DMS153 (cell line): ENCODE measurements at places on chromosomes 5 and 9.
A peak's percentile ranks its signal among the peaks of the same experiment; 100 is the strongest.

DNA sequence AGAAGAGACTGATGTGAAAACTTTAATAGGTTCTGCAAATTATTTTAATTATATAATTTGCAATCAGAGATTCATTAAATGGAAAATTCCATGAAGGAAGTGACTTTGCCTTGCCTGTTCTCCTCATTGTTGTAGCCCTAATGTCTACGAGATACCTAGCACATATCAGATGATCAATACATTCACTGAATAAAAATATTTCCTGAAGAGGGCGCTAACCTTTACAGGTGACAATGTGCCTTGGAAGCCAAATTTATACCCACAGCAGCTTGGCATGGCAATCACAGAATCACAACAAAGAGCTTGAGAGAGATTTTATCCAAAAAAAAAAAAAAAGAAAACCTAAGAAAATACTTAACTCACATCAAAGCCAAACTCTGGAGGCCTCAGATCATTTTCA is 17.4 kb downstream of the HAUS6 start:
- DNase-seq: peak; percentile 1

GRCh38 chr5:18483451-18483850 is 849.2 kb downstream of the TAF11L14 start:
- DNase-seq: no peak

DNA sequence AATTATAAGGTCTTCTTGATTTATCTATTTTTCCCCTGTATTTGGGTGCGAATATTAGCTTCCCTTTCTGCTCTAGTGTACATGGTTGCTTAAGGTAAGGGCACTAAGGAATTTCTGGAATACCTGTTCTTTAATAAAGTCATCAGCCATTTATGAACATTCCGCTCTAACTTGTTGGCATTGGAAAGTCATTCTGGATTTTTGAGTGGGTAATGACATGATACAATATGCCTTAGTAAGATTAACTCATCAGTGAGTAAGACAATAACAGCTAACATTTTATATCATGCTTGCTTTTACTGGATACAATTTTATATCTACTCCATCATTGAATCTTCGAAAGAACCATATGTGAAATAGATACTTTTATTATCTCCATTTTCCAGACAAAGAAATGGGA is 196.1 kb downstream of the ARRDC3 start:
- no peak for DNase-seq

- DNase-seq: no peak
Measured at GRCh38 chr5:15215056-15215455, 284.9 kb upstream of the FBXL7 start.

DNA sequence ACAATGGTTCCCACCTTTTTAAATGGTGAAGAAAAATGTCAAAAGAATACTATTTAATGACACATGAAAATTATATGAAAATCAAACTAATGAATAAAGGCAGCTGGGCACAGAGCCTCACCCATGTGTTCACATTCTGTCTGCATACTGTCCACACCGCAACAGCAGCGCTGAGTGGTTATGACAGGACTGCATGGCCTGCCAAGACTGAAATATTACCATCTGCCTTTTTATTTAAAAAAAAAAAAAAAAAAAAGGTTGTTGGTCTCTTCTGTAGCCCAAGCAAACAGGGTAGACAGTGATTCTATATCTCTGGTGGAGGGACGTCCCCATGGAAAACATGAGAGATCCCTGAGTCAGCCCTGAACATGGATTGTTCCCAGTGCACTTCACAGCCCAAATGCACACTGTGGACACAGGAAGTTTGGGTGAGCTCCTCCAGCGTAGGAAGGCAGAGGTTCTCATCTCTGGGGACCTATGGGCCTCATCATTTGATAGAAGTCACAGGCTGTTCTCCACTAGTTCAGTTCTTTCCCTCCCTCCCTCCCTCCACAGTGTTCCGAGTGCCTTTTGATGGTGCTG is 44.9 kb upstream of the SHC3 start:
- DNase-seq: no peak

GRCh38 chr9:128995791-128996190 is 32.3 kb downstream of the SH3GLB2 start:
- DNase-seq: no peak

GRCh38 chr5:110738503-110738811 is 350 bp upstream of the SLC25A46 start:
- DNase-seq: no peak

GRCh38 chr9:89902450-89903140 is 297.8 kb downstream of the GADD45G start:
- no peak for DNase-seq

DNA sequence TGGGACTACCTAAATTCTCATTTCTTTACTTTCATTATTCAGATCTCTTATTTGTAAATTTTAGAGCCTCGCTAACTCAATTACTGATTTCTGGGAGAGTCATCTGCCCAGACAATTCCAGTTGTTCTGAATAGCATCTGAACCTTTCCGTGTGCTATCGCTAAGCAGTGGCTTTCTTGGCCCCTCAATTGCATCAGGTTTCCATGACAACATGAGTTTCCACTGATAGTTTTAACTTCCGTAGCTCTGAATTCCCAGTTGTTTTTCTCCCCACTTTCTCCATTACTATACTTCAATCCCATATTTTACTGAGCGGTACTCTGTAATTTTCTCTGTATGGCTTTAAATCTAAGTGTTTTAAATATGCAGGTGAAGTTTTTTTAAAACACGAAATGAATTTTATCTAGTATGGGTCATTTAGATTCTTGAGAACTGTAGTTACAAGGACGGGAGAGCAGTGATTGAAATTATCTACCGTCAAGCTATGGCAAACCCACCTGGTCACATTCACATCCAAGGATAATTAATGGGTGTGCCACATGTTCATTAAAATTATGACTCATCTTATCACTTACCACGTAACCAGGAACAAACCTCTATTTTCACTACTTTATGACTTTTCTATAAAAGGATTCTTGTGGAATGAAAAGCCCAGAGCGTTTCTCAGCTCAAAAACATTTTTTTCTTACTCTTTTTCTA is 223.5 kb upstream of the PCSK5 start:
- DNase-seq: no peak

- no peak for DNase-seq
Measured at GRCh38 chr9:71896761-71897160, 14.2 kb downstream of the ABHD17B start.

- DNase-seq: no peak
Measured at GRCh38 chr9:29717631-29718030, 2144.3 kb upstream of the C9orf72 start.

GRCh38 chr9:91060520-91061343 is 259.1 kb downstream of the SYK start:
- DNase-seq: peak; percentile 66

DNA sequence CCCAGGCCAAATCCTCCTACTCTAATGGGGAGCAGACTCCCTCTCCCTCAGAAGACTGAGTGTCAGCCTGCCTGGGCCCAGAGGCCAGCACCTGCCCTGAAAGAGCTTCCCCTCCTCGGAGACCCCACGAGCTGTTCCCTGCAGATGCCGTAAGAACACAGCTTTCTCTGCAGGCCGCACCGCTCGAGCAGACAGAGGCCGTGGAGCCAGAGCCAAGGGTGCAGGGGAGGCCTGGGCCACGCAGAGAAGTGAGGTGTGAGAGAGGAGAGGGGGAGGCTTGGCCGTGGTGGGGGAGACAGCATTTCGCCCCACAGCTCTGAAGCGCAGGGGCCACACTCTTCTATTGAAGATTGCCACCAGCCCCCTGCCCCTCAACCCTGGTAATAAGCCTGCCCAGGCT is 62.8 kb upstream of the GARNL3 start:
- DNase-seq: no peak

- DNase-seq: no peak
Measured at GRCh38 chr5:16695779-16696178, 79.0 kb upstream of the RETREG1 start.

GRCh38 chr5:132003982-132004381 is 7.5 kb downstream of the ACSL6 start:
- DNase-seq: no peak

- DNase-seq: no peak
Measured at GRCh38 chr5:103089272-103089671, 30.7 kb downstream of the GIN1 start.

DNA sequence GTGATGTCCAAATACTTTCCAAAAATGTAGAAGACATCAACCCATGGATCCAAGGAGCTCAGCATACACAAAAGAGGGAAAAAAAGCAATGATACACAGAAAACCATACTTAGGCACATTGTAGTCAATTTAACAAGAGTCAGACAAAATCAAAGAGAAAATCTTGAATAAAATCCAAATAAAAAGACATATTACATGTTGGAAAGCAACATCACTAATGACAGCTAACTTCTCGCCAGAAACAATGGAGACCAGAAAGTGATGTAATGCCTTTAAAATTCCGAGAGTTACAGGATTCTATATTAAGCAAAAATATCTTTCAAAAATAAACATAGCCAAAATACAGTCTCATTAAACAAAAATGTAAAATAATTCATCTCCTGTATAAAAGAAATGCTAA is 79.8 kb upstream of the SLCO4C1 start:
- DNase-seq: no peak

DNA sequence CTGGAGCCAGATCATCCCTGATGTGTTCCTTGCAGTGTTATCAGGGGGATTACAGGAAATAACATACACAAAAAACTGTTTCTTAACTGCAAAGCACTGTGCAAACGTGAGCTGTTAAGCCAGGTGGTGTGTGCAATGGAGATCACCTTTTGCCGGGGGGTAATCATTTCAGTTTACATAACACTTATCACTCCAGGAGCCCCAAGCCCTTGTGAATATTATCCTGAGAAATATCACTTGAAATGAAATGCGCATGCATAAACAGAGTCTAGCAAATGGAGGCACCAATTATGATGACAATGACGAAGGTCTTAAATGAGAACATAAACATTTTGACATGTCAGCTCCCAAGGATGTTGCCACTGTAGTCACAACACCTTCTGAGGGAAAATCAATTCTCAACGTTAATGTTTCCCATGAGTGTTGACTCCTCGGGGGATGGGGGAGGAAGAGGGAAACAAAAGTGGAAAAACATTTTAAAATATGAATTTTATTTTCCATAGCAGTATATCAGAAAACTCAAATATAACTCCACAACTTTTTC is 54.5 kb upstream of the RAD23B start:
- peak; percentile 81 for DNase-seq

GRCh38 chr5:135735831-135736230 is 98.6 kb upstream of the SLC25A48 start:
- DNase-seq: no peak

- DNase-seq: no peak
Measured at GRCh38 chr9:31783491-31783890, 601.0 kb upstream of the ACO1 start.

GRCh38 chr9:15403155-15403554 is 19.5 kb upstream of the SNAPC3 start:
- DNase-seq: no peak

DNA sequence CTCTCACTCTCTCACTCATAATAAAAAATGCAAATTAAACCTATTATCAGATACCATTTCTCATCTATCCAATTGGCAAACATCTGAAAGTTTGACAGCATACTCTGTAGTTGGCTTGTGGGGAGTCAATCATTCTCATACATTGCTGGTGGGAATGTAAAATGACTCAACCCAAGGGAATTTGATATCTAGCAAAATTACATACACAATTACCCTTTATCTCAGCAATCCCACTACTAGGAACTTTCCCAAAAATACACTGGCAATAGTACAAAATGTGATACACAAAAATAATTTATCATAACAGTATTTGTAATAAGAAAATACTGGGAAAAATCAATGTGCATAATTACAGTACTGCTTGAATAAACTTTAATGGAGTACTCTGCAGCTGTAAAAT is 731.3 kb downstream of the DTWD2 start:
- no peak for DNase-seq

DNA sequence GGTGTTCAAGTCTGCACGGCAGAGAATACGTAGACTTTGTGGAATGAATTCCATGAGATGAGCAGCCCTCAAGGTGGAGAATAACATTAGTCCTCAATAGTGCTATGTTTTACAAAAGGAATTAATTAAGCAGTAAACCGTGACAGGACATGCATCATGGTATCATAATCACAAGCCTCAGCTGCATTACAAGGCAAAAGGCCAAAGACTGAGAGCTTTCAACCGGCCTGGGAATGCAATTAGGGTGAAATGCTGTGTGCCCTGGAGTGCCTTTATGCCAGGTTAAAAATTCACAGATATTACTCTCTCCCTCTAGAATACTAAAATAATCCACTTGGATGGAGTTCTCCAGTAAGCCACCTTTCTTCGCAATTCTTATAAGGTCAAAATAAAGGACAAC is 270.6 kb downstream of the MLLT3 start:
- DNase-seq: no peak
